ENCODE measurements at places on chromosomes 13 and 19.

DNA sequence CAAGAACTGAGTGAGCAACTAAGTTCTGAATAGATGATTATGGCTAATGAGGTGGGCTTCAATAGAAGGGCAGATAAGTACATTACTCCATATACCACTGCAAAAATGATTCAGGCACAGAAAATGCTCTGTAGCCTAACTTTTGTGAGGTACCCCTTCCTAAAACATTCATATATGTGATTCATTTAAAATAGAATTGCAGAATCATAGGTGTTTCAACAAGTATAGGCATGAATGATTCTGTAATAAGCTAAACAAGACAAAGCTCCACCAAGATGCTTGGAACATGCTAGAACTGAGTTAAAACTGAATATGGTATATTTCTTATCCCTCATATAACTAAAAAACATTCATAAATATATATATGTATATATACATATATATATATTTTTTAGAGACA, 12.1 kb downstream of the KBTBD7 start:
- DNase-seq, result no peak

GRCh38 chr13:28967029-28967915, 147.1 kb downstream of the MTUS2 start:
- DNase-seq, result no peak

DNA sequence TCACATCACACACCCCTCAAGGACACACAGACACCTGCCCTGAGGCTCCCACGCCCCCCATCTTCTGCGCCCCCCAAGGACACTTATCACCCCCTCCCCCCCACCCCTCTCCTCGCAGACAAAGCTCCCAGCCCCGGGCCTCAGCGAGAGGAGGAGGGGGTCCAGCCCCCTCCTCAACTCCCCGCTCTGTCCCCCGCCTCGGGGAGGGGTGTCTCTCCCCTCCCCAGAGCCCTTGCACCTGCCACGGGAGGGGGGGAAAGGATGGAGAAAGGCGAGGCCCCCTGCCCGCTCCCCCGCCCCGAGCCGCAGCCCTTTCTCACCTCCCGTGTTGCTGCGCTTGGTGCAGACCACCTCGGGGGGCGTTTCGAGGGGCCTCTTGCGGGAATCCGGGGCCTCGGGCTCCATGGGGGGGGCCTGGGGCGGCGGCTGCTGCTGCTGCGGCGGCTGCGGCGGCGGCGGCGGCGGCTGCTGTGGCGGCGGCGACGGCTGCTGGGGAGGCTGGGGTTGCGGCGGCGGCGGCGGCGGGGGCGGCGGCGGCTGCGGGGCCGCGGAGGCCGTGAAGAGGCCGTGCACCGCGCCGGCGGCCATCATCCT, 621 bp downstream of the NOVA2 start:
- no peak for DNase-seq

- DNase-seq, result no peak
These were observed 3.0 kb downstream of the HSPB6 start for GRCh38 chr19:35753634-35754369.

- no peak for DNase-seq
These were observed 8.3 kb downstream of the TEKTIP1 start for GRCh38 chr19:3547301-3547731.

GRCh38 chr19:4591320-4591719, 31.8 kb upstream of the SEMA6B start:
- no peak for DNase-seq

- no peak for DNase-seq
These were observed 79.1 kb downstream of the ABCC4 start for GRCh38 chr13:95221971-95222732.

DNA sequence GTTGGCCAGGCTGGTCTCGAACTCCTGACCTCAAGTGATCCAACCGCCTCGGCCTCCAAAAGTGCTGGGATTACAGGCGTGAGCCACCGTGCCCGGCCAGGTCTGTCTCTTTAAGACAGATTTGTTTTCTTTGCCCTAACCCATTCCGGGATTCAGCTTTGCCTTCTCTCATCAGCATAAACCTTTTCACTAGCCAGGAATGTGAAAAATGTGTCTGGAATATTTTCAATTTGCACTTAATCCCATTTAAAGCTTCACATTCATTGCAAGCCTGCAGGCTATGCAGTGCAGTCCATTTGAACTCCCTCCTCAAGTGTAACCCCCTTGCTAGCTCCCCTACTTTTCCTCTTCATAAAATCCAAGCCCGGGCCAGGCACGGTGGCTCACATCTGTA, 880 bp upstream of the TMEM160 start:
- DNase-seq, result no peak

- DNase-seq, result no peak
These were observed 2810.0 kb downstream of the PCDH9 start for GRCh38 chr13:64420181-64420580.

DNA sequence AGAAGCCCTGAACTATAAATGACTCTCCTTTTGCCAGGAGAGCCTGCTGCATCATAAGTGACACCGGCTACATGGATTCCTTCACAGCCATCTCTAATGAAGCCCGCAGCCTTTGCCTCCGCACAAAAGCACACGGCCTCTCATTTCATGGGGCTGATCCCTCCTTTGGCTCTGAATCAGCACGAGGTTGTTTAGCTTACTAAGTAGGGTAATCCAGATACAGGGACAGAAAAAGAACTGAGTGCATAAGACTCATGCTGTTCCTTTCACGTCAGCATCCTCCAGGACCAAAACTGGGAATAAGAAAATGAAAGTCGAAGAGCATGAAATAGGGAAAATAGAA, 136.3 kb downstream of the DCT start:
- no peak for DNase-seq

- no peak for DNase-seq
These were observed 21.0 kb downstream of the ZNF114 start for GRCh38 chr19:48290771-48291488.
